ENCODE measurements at places on chromosomes 3 and 15.

DNA sequence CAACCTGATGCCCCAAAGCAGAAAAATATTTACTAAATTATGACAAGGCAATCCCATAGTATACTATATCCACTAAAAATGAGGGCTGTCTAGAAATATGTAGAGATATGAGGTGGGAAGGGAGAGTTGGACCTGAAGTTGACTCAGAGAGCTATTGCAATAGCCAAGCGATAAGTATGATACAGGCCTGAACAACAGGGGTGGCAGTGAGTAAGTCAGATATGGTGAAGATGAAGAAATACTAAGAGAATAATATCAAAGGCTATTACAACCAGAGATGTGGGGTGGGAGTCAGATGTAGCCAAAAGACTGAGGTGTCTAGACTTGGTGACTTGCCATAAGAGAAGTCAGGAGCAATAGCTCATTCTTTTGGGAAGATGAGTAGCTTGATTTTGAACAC is 9.2 kb downstream of the HSPBAP1 start:
- DNase-seq, result no peak

DNA sequence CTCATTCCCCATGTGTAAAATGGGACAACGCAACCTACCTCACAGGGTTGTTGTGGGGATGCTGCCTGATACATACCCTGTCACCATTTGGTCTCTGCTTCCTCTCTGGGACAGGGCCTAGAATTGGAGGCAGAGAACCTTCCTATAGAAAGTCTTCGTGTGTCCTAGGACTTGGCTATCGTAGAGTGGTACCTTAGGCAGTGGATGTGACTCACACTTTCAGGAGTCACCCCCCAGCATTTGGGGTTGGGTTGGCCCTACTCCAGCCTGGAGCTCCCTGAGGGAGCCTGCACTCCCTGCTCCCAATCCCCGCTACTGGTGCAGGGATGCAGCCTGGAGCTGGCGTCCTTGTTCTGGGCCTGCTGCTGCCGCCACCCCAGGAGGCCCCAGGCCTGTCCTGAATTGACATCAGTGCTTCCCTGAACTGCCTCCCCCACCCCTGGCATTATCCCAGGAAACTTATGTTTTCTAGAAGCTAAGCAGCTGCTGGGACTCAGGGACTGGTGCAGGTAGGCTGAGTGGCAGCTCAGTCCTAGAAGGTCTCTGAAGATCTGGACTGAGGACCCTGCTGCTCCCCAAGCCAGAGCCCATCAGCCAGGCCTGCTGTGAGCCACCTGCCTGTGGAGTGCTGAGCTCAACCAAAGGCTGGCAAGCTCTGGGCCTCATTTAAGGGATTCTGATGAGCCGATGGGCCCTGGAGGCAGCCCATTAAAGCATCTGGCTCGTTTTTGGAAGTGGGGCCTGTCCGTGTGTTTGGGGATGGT is 9.9 kb downstream of the C15orf39 start:
- DNase-seq, result no peak

DNA sequence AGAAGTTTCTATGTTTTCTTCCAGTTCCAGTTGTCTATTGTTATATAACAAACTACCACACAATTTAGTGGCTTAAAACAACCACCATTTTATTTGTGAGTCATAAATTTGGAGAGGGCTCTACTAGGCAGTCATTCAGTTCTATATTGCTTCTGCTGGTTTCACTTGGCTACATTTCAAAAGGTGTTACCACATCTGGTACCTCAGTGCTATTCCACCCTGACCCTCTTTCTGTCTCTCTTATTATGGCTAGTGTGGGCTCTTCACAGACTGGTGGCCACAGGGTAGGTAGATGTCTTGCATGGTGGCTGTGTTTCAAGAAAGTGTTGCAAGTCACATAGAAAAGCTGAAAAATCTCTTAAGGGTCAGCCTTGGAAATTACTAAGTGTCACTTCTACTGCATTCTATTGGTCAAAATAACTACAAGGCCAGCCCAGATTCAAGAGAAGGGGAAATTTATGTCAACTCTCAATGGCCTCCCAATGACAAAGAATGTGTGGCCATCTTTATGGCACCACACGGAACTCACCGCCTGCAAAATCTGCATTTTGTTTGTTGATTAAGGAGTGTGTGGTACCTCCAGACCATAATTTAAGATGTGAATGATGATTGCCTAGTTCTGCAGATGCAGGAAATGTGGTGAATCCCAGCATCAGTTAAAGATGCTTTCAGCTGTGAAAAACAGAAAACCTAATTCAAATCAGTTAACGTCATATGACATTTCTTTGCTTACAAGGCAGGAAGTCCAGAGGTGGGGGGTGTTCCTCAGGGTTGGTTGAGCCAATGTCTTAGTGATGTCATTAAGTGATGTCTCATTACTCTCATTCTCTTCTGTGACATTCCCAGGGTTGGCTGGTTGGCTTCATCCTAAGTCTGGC is 105.8 kb upstream of the RASGRP1 start:
- no peak for DNase-seq

DNA sequence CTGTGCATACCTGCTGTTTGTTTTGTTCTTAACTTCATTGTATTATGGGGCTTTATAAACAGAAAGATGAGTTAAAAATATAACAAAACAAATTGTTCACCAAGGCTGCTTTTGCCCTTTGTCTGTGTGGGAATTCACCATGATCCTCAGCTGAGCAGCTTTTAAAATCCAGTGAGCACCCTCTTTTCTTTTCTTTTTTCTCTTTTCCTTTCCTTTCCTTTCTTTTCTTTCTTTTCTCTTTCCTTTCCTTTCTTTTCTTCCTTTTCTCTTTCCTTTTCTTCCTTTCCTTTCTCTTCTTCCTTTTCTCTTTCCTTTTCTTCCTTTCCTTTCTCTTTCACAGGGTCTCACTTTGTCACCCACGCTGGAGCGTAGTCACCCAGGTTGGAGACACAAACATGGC is 38.3 kb downstream of the RAB8B start:
- no peak for DNase-seq

- no peak for DNase-seq
These were observed 106.6 kb downstream of the SEMA5B start for GRCh38 chr3:122920986-122921385.

- DNase-seq, result no peak
These were observed 1270.8 kb downstream of the ROBO1 start for GRCh38 chr3:78497021-78497420.

DNA sequence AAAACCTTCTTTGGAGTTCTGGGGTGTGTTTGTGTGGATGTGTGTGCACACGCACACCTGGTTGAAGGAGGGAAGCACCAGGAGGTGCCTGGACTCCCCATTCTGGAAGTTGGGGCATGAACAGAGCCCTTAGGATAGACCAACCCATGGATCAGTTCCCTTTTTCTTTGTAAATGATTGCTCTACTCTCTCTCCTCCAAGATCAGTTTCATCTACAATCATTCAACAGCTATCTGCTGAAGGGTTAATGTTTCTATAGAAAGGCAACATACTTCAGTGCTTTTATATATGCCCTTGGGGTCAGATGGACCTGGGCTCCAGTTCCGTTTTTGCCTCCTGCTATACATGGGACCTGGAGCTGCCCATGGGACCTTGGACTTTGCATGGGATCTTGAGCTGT is 352.1 kb upstream of the CFAP20DC start:
- no peak for DNase-seq

DNA sequence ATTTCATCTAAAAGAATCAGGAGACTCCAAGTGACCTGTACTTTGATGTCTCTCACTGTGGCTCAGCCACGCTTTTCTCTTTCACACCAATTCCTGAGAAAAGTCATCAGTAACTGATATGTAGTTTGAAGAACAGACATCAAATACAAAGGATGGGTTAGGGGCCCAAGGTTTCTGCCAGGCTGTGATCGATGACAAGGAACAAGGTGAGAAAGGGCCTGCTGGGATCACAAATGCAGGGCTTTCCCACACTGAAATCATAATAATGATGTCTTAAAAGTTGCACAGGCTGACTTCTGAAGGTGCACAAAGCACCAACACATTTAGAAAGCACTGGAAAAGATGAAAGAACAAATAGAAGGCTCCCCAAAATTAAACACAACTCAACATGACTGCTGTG is 396.9 kb downstream of the MAGI1 start:
- no peak for DNase-seq

All from right kidney (tissue), 9 donors.